ENCODE measurements at places on chromosomes 1 and 21.

GRCh38 chr1:10905841-10906655 lies 106.4 kb upstream of the TARDBP start:
- DNase-seq = no peak

DNA sequence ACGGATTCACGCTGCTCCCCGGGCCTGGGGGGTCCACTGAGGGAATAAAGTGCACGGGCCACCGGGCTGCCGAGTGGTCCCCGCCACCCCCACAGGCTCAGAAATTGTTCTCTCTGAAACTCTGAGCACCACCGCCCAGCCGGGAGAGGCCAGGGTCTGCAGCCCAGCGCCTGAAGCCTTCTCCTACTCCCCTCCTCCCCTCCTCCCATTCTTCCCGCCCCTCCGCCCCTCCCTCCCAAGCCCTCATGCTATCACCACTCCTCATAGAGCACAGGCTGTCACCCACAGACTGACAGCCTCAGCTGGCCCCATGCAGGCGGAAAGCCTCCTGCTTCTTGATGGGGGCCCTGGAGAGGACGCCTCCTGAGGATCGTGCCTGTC lies 707 bp upstream of the GPR153 start:
- DNase-seq = no peak

GRCh38 chr1:238681451-238681850 lies 704.9 kb upstream of the CHRM3 start:
- DNase-seq = no peak

GRCh38 chr1:99384021-99384420 lies 119.7 kb downstream of the PLPPR4 start:
- no peak for DNase-seq

DNA sequence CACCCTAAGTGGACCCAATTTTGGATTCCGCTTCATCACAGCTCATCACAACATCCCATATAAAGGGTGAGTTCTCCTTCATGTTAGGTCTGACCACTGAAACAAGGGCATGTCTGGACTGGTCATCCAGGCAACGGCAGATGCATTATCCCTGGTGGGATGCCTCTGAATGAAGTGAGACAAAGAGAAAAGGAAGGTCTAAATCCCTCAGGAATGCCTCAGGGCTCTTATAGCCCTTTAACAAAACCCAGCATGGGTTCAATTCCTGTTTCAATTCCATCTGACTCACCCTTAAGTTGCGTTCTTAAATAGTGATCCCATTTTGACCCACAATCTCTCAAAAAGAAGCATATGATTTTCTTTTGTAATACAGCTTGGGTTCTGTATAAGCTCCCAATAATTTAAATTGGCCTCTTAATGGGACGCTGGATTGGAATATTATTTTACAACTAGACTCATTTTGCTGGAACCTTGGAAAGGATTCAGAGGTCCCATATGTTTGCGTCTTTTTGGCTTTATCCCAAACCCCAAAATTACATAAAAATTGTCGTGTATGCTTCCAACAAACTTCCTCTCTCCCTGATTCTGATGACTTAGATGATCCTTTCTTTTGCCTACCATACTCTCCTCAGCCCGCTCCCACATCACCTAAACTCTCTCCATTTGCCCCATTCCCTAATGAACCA lies 287.4 kb upstream of the ZP4 start:
- DNase-seq = no peak

DNA sequence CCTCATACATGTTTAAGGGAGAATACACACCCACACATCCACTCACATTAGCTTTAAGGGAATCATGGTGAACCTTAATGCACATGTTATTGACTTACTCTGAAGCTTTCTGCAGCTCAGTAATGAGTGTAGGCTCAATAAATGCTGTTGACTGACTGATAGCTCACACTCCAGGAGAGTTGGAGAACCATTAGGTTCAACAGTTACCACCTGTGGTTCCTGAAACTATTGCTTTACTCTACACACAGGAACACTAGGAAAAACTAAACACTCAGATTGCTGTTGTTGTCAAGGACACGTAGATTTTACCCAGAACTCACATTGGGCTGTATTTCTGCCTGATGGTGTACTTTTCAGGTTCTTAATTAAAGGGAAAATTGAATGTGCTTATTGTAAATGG lies 37.3 kb downstream of the ZC3H11B start:
- no peak for DNase-seq
